Substantia nigra (tissue), 51 donors: ENCODE measurements at places on chromosomes 4 and X.

DNA sequence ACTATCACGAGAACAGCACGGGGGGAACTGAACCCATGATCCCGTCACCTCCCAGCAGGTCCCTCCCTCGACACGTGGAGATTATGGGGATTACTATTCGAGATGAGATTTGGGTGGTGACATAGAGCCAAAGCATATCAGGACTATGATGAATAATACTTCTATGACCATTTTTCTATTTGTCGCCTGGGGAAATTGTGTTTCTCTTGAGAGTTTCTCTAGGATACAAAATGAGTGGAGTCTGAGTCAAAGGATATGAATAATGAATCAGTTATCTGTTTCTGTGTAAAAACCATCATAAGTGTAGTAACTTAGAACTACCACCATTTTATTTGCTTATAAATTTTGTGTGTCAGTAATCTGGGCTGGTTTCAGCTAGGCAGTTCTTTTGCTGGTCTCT lies 533.0 kb upstream of the ARX start:
- no peak for DNase-seq

GRCh38 chr4:165331359-165331758 lies 3.9 kb downstream of the MSMO1 start:
- DNase-seq: no peak

DNA sequence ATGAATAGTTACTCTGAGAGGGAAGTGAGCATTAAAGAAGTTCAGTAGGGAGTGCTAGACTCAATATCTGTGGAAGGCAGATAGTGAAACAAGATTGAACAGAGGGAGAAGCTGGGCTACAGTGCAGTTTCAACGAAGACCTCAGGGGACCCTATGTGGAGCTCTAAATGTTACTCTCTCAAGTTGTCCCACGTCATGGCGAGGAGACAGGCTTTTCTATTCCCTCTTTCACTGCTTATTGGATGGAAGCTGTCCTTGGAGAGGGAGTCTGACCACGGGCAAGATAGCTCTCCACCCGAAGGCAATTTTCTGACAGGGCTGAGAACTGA lies 42.3 kb upstream of the CCSER1 start:
- DNase-seq: no peak

DNA sequence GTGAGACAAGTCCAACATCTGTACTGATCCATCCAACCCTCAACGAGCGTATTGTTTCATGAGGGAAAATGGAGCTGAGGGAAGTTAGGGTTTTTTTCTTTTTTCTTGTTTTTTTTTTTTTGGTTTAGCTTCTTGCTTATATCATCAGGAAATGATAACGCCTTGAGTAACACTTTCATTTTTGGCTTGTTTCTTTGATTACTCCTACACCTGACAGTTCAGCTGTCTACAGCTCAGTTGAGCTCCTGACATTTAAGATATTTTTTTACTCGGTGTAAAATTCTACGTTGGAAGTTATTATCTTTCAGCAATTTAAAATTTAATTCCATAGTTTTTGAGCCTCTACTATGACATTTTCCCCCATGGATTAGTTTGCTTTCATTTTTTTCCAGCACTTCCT lies 691.0 kb upstream of the HTR2C start:
- no peak for DNase-seq

DNA sequence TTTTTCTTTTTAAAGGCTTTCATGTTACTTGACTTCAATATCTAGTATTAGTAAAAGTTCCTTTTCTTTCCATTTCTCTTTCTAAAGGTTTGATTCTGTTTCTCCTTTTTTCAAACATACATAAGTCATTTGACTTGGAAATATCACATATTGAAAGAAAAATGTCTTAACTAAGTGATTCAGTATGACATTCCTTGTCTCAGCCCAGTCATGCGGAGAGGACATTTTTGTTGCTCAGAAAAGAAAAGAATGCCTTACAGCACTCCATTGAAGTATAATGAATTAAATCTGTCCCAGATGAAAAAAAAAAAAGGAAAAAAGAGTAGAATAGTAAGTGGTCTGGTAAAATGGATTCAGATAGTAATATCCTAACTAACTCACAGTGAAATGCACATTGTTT lies 466.1 kb downstream of the ADGRL3 start:
- no peak for DNase-seq

GRCh38 chr4:11900359-11900758 lies 471.7 kb upstream of the HS3ST1 start:
- DNase-seq: no peak

- no peak for DNase-seq
Measured at GRCh38 chrX:55167124-55167803, 52.9 kb upstream of the PAGE5 start.

DNA sequence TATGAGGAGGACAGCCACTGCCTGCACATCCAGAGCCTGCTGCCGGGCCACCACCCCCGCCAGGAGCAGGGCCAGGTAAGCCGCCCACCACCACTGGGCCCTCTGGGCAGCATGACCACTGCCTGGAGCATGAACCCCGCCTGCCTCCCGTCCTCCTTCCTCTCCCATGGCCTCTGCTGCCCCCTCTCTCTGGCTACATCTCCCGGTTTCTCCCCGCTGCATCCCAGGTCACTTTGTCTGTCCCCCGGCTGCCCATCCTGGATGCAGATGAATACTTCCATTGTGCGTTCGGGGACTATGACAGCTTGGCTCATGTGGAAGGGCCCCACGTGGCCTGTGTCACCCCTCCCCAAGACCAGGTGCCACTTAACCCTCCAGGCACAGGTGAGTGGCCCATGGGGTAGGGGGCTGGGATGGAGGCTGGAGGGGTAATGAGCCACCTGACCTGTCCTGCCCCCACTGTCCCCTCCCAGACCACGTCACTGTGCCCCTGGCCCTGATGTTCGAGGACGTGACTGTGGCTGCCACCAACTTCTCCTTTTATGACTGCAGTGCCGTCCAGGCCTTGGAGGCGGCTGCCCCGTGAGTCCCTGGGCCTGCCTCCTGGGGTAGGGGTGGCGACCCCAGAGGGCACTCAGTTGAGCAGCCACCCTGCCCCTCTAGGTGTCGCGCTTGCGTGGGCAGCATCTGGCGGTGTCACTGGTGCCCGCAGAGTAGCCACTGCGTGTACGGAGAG lies 6.0 kb downstream of the PLXNB3 start:
- DNase-seq: no peak

- DNase-seq: no peak
Measured at GRCh38 chr4:100649417-100649816, 131.6 kb upstream of the EMCN start.

DNA sequence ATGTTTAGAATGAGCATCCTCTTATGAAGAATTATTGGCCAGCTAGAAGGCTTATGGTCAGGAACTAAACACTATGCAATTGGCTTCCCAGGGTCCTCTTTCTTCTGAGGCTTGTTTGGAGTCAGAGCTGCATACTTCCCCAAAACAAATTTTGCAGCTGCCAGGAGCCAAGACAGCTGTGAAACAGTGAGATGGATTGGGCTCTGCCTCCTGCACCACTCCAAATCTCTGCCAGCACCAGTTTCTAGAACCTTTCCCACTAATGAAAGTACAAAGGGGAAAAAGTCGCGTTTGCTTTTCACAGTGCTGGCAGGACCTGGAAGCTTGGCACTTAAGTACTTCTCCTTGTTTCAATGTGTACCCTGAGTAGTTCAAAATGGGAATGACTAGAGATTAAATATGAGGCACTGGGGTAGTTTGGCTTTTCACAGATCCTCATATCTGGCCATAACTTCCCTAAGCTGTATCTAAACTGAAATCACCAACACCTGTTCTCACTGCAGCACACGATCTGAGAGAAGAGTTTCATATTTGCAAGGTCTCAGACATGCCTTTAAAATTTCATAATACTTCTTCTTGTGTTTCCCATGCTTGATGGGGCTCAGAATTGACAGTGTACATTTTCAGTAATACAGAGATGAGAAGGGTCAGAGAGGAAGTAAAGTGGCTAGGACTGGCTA lies 20.7 kb upstream of the AR start:
- DNase-seq: no peak

- peak; percentile 43 for DNase-seq
Measured at GRCh38 chr4:88008122-88008742, 797 bp downstream of the PKD2 start.

DNA sequence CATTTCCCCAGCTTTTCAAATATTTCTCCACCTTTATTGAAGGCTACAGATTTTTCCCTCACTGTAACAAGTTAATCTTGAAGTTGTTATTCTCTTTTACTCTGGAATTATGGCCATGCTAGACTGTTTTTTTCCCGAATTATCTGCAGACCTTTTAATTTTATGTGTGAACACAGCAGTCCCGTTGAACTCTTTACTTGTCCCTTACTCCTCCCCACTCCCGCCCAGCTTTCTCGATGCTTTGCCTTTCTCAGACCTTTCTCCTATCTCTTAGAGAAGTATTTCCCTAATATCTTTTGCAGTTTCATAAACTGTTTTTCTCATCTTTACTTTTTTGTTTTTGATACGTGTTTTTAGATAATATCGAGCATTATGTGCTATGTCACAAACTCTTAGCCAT lies 776 bp downstream of the CEP44 start:
- DNase-seq: no peak

- DNase-seq: no peak
Measured at GRCh38 chrX:20378233-20378920, 111.7 kb upstream of the RPS6KA3 start.

- no peak for DNase-seq
Measured at GRCh38 chrX:27751976-27752375, 55.8 kb upstream of the MAGEB10 start.

- no peak for DNase-seq
Measured at GRCh38 chr4:20493761-20494353, 206.4 kb upstream of the PACRGL start.

- no peak for DNase-seq
Measured at GRCh38 chr4:153518001-153518400, 51.8 kb downstream of the TMEM131L start.

GRCh38 chr4:109278594-109279031 lies 23.8 kb downstream of the COL25A1 start:
- no peak for DNase-seq

- no peak for DNase-seq
Measured at GRCh38 chrX:2627272-2627867, 63.7 kb upstream of the CD99 start.

GRCh38 chr4:161428180-161428965 lies 735.4 kb downstream of the FSTL5 start:
- DNase-seq: no peak

GRCh38 chr4:27711041-27711440 lies 850.4 kb downstream of the STIM2 start:
- DNase-seq: no peak

DNA sequence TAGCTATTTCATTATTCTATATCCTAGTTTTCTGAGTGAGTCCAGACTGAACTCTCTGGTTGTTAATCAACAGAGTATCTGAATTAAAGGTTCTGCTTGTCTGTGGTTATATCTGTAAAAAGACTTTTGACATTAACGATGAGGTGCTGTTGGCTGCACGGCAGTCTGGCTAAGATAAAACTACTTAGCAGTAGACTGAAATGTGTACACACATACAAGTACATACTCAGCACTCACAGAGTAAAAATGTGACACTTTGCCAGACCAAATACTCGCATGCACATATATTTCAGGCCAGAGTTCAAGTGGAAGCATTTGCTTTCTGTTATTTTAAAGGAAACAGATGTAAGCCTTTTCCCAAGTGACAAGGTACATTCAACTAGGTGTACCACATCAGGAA lies 80.5 kb downstream of the PRDM5 start:
- DNase-seq: no peak

- DNase-seq: no peak
Measured at GRCh38 chr4:55118397-55118796, 7.0 kb downstream of the KDR start.

DNA sequence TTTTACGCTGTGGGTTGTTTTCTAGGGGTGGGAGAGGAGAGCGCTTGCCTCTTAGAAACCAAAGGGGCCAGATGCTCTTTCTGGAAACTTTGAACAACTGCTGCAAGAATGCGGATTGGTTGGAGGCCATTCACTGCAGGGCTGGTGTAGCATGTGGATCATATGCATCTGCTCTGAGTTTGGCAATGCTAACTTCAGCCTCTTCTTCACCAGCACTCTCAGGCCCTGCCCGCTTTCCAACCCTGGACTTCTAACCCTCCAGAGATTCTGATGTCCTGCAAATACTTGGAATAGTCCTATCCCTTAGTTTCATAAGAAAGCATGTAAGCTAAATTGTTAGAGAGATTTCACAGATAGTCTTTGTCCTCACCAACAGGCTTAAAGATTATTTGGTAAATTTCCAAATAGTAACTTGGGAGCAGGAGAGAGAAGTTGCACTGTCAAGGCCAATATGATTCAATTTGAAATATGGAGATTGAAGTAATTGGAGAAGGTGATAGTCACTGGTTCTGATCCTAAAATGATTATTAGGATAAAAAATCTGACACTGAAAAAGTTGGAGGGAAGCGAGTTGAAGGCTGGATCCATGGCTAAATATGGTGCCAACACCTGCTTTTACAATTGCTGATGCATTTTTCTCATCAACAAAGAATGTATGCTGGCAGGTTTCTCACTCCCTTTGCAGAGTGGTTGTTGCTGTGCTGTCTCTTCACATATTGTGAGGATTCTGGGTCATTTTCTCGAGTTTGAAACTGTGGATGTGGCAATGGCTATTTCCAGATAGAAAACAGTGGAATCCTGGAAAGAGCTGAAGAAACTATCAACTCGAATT lies 210.4 kb downstream of the PTTG2 start:
- DNase-seq: no peak

DNA sequence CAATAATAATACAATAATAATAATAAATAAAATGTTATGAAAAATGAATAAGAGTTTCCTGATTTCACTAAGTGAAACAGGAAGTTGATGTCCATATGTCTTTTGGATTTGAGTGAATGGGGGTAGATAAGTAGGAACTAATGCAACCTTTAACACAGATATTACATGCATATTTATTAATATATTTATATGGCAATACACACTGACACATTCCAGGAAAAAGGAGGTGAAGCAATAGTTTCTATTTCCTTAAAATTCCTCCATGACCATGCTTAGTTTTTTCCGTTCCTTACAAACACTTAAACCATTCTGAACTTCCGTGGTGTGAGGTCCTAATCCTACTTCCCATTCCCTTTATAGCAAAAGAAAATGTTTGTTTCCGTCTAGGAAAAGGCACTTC lies 48.3 kb downstream of the ATXN3L start:
- DNase-seq: no peak

GRCh38 chr4:110898290-110898689 lies 275.4 kb upstream of the PITX2 start:
- DNase-seq: no peak

DNA sequence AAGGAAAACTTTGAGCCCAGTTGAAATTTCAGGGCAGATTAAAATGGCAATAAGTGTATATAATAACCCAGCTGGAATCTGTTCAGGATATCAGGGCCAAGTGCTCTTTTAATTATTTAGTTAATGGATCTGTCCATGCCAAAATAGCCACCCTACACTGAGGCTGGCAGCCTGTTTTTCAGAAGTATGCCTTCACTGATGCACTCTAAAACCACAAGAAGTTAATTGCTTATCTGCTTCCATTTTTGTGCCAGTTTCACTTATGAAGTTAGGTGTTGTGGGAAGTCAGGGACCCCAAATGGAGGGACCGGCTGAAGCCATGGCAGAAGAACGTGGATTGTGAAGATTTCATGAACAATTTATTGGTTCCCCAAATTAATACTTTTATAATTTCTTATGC lies 960.3 kb downstream of the C4orf33 start:
- no peak for DNase-seq
